ENCODE measurements at places on chromosomes 2 and 18.

DNA sequence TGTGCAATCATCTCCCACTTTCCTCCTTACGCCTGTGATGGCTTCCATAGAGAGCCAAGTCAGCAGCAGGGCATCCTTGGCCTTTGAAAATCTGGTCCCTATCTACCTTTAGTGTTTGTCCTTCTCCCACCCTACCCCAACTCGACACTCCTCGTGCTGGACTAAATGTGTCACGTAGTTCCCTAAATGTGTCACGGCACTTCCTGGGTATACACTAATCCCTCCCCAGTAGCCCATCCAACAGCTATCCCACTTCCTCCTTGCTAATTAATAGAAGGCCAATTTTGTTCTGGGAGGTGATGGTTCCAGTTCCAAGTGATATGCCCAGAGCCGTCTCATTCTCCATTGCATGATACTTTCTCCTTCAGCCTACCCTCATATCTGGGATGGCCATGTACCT, 36.5 kb upstream of the ZFP36L2 start:
- DNase-seq: peak; percentile 73

- no peak for DNase-seq
Observed at GRCh38 chr18:13577781-13578180, 148.6 kb downstream of the FAM210A start.

GRCh38 chr2:239000500-239001073, 152.7 kb downstream of the TWIST2 start:
- DNase-seq: no peak

GRCh38 chr18:32092422-32093101, 888 bp downstream of the RNF138 start:
- DNase-seq: peak; percentile 96

DNA sequence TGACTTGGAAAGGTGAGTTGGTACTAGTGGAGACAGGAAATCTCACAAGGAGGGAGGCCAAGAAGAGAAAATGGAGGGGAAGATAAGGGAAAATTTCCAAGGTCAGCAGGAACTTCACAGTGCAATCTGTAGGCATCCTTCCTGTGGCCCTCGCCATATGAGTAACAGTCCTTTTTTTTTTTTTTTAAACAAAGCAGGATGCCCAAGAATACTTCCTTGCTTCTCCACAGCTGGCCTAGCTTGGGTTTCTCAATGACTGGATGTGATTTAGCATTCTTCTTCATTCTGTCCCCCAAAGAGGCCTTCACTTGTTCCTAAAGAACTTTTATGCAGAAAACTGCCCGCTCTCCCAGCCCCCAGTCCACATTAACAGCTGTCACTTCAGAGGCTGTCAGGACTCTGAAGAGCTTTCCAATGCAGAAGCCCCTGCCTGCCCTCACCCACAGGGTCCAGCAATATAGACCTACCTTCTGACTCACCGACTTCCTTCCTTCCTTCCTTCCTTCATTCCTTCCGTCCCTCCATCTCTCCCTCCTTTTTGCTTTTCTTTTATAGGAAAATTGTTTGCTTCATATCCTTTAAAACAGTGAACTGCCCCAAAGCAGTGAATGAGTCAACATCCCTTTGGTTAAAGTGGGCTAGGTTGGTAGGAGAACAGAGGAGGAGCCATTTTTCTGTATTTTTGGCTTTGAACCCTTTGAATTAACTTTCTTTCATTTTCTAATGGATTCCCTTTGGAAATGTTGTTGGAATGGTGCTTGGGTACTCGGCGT, 172.0 kb downstream of the MGAT5 start:
- no peak for DNase-seq

DNA sequence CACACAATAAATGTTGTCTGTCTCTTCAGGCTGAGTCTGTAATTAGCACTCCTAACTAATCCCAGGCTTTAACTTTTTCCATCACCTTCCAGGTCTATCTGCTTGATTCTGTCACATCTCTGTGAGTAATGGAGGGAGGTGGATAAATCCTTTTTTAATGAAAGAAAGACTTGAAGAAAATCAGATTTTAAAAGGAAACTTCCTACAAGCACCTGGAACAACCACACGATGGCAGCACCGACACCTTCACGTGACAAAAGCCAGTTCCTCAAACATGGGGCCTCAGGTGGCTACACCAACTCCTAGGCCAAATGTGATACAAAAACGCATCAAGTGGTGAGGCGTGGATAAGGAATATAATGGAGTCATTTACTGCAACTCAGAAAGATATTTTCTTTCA, 41.8 kb downstream of the TGFBRAP1 start:
- DNase-seq: peak; percentile 25

DNA sequence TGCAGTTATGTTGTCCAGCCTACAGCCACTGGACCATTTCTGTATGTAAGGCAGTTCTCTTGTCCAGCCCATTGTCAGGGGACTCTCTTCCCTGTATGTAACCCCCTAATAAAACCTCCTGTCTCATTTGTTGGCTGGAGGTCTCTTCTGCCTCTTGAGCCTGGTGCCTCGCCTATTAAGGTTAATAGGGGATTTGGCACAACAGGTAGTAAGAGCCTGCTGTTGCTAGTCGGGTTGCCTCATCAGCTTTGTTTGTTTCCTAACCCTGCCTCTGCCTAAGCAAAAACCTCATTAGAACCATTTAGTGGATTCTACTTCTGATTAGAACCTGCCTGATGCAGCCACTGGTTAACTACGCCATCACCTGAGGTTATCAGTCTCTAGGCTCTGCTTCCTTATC, 62.2 kb upstream of the STPG4 start:
- no peak for DNase-seq

DNA sequence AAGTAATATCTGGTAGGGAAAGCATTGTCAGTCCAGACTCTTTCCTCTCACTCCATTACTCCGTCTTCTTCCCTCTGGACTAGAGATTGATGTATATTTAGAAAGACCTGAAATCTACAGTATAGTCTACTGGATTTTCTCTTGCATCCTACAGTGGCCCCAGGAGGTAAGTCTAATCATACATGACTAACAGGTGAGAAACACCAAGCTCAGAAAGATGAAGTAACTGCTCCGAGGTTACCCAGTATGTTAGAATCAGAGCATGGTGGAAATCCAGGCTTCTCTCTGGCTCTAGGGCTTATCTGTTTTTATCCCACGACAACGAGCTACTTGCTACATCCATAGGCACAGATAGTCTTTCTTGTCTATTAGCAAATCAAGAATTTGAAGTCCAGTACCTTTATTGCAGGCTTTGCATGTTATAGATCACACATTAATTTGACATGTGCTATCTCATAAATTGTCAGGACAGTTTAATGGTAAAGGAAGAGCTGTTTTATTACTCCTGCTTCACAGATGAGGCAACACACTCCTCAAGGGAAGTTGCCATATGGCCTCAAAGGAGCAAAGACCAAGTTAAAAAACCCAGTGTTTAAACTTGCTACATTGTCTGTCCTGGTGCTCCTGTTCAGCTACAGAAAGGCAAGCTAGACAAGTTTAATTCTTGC, 484.3 kb downstream of the THSD7B start:
- no peak for DNase-seq

GRCh38 chr2:132766573-132766972, 96.6 kb upstream of the LYPD1 start:
- DNase-seq: no peak

- no peak for DNase-seq
Observed at GRCh38 chr2:213281156-213281555, 3.1 kb upstream of the SPAG16 start.

- DNase-seq: no peak
Observed at GRCh38 chr2:209990838-209991237, 11.6 kb upstream of the RPE start.

DNA sequence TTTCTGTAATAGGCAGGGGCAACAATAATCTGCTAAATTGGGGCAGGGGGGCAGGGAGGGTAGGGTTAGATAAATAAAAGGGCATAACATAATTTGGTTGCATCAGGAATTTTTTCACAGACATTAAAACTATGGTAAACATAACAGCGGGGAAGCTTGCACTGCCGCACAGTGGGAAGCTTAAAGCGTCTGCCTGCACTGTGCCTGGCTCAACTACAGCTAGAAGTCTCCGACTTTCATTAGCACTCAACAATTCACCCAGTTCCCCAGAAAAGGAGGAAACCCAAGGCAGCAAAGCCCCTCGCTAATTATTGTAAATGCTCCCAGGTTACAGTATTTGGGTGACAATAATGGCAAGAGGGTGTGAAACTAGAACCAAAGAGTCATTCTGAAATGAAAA, 562.9 kb downstream of the ARHGAP15 start:
- DNase-seq: no peak

DNA sequence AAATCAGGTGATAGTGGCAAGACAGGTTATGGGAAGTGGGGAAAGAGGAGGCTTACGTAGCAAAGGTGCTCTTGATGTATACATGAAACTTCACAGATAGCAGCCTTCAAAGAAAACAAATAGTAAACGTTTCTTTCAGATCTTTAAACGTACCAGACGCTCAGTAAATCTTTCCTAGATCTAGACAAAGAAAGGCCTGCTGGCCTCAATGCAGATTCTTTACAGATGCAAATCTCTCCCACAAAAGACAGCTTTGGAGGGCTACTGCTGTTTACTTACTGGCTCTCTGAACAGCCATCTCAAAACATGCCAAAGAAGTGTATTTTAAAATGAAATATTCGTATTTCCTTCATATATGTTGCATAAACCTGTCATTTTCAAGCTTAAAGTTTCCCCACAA, 1279.9 kb upstream of the NRXN1 start:
- DNase-seq: no peak

DNA sequence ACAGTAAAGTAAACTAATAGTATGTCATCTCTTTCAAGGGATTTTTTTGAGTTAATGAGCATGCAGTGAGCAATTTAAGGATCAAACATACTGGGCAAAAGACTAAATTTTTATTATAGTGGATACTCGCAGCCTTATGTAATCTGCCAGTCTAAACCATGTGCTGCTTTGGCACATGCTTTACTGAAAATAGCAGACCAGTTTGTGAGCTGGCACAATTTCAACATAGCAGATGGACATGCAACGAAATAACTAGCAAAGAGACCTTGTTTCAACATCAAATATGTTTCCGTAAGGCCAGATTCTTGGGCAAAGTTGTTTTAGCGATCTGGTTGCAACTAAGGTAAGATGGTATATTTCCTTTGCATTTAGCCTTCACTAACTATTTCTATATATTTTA, 807.3 kb downstream of the NR4A2 start:
- no peak for DNase-seq

GRCh38 chr2:43539436-43539835, 56.4 kb downstream of the THADA start:
- no peak for DNase-seq

DNA sequence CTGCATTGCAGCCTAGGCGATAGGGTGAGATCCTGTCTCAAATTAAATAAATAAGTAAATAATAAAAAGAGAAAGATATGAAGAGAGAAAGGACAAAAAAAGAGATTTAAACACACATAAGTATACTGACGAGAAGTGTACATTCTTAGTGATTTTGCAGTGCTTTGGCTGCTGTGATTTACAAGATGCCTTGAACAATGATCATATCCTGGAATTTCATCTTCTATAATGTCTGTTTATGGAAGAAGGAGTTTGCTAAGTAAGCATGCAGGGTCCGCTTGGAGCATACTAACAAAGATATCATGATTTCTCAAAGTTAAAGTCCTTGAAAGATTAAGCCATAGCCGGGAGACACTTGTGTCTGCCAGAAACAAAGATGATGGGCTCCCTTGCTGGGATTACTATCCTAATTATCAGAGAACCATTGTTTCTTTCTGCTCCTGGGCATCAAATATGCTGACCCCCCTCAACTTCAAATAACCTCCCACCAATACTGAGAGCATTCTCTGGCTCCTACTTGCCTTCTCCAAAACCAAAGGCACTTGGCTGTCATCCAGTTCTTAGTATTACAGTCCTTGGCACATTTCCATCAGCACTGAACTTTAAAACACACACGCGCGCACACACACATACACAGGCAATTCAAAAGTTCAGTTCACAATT, 47.5 kb upstream of the STAM2 start:
- DNase-seq: peak; percentile 35

DNA sequence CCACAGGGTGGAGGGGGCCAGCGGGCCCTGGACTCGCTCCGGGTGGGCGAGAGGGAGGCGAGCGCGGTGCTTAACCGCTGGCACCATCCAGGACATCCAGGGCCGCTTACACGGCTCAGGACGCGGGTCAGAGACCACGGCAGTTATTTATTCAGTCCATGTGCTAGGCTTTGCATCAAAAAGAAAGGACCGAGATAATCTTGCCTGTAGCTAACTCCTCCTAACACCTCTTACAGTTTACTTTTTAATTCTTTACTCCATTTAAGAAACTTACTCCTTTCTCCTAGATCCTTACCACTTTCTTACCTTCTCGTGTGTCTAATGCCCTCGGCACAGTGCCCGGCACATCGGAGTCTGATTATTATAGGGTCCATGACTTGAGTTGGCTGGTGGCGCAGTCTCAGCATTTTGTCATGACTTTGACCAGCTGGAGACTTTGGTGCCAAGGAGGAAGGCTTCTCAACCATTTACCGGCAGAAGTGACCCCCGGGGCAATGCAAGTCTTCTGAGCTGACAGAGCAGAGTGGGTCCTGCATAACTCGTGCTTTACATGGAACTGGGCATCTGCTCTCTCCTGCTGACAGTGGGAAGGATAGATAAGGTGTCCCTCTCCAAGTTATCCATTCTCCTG, 503 bp downstream of the ANXA4 start:
- no peak for DNase-seq

- DNase-seq: no peak
Observed at GRCh38 chr18:22632191-22632590, 214.5 kb upstream of the CTAGE1 start.

DNA sequence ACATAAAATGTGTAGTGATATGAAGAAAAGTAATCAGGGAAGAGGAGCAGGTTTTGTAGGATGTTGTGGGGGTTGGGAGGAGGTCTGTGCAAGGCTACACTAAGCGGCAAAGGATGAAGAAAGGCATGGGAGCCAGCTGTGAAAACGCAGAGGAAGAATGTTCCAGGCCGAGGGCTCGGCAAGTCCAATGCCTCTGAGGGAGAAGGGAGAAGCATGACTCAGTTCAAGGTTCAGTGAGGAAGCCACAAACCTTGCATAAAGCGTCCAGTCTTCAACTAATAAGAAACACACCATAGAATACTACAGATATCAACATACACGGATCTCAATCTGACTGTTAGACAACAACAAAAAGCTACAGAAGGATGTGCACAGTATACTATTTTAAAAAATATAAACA, 16.2 kb downstream of the EPB41L3 start:
- DNase-seq: peak; percentile 66

Data from MV-4-11 (cell line).